ENCODE measurements at places on chromosomes 12 and 14. TPM values are rescaled to one million over a fixed set of nuclear protein-coding genes. Genes with fewer than 3 reads are reported as not detected.

XRCC3 gene
- 16.5 TPM for polyA plus RNA-seq

GDF11 gene
- 18.8 TPM for polyA plus RNA-seq

PRPF40B gene
- polyA plus RNA-seq, result 25.3 TPM

TSPAN9 gene
- polyA plus RNA-seq, result 81.2 TPM

CYP46A1 gene
- polyA plus RNA-seq, result 6.3 TPM

KCNMB4 gene
- polyA plus RNA-seq, result 25.5 TPM

TAS2R30 gene
- polyA plus RNA-seq, result 0.23 TPM

- peak; percentile 60 for DNase-seq
Observed at GRCh38 chr12:124453419-124454351, 113.7 kb downstream of the NCOR2 start.

DNA sequence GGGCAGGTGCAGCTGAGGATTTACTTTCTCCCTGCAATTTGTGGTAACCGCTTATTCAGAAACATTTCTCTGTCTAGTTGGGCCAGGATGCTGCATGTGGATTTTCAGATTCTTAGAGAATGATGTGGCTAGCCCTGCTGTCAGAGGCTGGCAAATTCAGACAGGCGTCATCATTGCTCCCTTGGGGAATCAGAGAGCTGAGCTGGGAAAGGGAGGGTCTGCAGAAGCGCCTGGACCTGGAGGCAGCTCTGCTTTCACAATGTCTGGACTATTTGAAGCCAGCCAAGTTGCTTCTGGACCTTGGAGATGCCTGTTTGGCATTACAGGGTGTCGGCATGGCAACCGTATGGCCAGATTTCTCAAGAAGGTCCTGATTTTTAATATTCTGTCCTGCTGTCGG, 3.4 kb downstream of the GALNT16 start:
- no peak for DNase-seq

- DNase-seq, result no peak
Observed at GRCh38 chr12:31235868-31236395, 90.0 kb downstream of the SINHCAF start.

DNA sequence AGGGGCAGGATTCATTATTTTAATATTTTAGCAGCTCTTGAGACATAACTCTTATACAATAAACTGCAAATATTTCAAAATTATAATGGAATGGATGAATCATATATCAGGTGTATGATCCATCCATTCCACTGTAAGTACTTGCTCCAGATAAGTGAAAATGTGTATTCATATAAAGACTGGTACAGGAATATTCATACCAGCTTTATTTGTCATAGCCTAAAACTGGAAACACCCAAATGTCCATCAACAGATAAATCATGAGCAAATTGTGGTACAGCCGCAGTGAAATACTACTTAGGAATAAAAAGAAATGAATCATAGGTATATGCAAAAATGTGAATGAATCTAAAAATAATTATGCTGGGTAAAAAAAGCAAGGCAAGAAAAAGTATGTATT, 263.6 kb upstream of the SYT10 start:
- no peak for DNase-seq

GRCh38 chr14:38261620-38262019, 5.7 kb upstream of the CLEC14A start:
- DNase-seq, result no peak

DNA sequence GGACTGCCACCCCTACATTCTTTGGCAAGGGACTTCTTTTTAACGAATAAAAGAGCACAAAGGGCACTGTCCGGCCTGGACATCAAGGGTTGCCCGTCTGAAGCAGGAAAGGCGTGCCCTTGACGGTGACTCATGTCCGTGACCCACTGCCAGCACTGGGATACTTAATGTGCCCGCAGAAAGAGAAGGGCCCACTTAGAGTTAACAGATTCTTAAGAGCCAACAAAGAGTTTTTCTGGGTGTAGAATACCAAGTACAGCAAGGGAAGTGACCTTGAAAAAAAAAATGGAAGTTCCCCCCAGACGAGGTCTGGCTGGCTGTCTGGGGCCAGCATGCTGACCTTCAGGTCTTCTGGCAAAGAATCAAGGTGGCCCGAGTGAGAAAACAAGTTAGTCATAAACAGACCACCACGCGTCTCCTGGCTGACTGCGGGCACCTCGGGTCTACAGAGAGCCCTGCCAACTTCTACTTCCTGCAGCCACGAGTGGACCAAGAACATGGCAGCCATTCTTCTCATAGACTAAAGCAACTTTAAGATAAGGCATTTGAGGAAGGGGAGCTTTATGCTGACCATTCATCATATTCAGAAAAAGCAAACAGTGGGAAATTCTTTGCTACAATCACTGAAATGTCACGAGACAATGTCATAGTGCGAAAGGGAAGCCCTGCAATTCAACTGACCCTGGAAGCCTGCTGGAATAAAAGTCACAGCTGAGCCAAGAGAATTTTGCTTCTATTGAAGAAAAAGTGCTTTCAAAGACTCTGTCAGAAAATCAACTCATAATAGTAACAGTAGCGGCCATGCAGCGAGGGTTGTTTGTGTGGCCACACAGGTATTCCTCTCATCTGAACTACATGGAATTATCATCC, 10.5 kb upstream of the SELPLG start:
- DNase-seq, result no peak

GRCh38 chr12:120744922-120745493, 19.4 kb downstream of the ACADS start:
- no peak for DNase-seq

GRCh38 chr14:42174357-42174756, 567.7 kb downstream of the LRFN5 start:
- DNase-seq, result no peak

GRCh38 chr14:34971381-34971780, 11.4 kb upstream of the SRP54 start:
- no peak for DNase-seq

- no peak for DNase-seq
Observed at GRCh38 chr14:54267172-54267571, 129.6 kb upstream of the CDKN3 start.

- no peak for DNase-seq
Observed at GRCh38 chr12:70290116-70290515, 46.9 kb downstream of the CNOT2 start.

DNA sequence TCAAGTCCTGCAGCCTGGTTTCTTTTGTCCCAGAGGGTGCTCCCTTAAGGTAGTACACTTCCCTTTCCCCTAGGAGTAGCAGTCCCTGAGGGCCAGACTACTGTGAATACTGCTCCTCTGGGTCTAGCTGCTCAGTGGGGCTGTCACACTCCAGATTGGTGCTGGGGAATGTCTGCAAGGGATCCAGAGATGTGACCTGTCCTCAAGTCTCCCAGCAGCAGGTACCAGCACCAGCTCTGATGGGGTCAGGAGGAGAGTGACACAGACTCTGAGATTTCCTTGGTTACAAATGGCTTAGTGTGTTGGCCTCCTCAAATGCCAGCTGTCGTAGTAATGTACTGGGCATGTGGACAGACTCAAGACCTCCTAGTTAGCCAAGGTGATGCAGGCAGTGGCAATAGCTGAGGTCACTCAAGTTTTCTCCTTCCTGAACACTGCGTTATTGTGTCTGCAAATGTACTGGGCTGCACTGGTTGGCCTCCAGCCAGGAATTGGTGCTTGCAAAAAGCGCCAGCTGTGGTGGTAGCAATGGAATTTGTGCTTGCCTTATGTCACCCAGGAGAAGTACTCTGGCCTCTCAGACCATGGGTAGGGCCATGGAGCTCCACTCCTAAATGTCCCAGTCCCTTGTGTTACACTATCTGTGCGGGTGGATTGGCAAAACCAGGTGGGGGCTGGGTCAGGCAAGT, 36.4 kb upstream of the AEBP2 start:
- DNase-seq, result no peak

DNA sequence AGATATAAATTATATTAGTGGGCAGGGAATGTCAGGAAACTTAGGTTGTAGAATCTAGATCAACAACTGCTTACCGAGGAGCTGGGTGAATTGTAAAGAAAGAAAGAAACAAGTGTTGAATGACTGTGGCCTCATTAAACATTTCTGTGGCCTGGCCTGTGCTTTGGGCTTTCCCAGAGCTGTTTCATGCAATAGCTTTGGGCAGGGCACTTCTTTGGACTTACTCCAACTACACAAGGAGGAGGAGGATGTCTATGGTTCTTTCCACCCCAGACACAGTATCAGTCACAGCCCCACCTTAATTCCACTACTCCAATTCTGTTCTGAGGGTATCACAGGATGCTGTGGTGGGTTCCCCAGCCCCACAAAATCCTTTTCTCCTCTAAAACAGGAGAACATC, 38.0 kb downstream of the DPF3 start:
- no peak for DNase-seq

DNA sequence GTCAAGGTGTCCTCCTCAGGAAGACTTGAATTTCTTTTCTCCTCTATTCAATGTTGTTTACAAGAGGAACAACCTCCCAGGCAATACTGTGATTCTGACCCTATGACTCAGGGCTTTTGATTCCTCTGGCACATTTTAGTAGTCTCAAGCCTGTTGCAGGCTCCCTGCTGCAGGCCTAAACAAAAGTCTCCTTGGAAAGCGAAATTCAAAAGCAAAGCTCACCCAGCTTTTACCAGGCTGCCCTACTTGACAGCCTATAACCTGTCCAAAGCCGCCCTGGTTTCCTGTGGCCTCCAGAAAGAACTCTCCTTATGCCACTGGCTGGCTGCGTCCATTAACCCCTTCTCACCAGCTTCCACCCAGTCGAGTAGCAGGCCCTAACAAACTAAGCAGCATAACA, 11.6 kb downstream of the FGD6 start:
- no peak for DNase-seq

GRCh38 chr14:99715266-99716000, 31.3 kb downstream of the CYP46A1 start:
- no peak for DNase-seq

GRCh38 chr12:53862206-53862605, 76.4 kb upstream of the HOXC13 start:
- DNase-seq, result no peak

DNA sequence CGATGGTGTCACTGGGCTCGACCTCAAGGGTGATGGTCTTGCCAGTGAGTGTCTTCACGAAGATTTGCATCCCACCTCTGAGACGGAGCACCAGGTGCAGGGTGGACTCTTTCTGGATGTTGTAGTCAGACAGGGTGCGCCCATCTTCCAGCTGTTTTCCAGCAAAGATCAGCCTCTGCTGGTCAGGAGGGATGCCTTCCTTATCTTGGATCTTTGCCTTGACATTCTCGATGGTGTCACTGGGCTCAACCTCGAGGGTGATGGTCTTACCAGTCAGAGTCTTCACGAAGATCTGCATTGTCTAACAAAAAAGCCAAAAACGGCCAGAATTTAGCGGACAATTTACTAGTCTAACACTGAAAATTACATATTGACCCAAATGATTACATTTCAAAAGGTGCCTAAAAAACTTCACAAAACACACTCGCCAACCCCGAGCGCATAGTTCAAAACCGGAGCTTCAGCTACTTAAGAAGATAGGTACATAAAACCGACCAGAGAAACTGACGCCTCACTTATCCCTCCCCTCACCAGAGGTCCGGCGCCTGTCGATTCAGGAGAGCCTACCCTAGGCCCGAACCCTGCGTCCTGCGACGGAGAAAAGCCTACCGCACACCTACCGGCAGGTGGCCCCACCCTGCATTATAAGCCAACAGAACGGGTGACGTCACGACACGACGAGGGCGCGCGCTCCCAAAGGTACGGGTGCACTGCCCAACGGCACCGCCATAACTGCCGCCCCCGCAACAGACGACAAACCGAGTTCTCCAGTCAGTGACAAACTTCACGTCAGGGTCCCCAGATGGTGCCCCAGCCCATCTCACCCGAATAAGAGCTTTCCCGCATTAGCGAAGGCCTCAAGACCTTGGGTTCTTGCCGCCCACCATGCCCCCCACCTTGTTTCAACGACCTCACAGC, 717 bp downstream of the UBC start:
- DNase-seq, result peak; percentile 70

DNA sequence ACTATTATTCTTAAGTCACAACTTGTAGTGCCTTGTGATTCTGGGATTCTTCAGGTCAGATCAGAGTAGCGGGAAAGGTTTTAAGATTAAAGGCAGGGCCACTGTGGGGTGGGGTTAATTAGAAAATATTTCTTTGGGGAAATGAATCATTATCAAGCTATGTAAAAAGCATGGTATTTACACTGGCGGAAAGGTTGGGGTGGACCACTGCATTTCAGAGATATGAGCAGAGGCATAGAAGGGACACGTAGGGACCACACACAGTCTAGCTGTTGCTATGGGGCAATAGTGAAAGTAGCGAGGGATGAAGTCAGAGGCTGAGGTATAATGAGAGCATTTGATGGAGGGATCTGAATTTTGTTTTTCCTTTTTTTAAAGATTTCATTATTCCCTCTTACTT, 31.7 kb upstream of the KCNH3 start:
- no peak for DNase-seq

DNA sequence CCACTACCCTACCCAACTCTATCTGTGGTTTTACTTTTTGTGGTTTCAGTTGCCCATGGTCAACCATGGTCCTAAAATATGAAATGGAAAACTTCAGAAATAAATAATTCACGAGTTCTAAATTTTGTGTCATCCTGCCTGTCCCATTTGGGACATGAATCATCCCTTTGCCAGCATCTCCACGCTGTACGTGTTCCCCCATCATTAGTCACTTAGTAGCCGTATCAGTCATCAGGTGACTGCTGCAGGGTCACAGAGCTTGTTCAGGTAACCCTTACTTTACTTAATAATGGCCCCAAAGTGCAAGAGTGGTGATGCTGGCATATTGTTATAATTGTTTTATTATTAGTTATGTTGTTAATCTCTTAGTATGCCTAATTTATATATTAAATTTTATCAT, 209.9 kb downstream of the ITPR2 start:
- DNase-seq, result no peak

- DNase-seq, result peak; percentile 5
Observed at GRCh38 chr14:21868442-21869046, 194.9 kb upstream of the OR4E1 start.

DNA sequence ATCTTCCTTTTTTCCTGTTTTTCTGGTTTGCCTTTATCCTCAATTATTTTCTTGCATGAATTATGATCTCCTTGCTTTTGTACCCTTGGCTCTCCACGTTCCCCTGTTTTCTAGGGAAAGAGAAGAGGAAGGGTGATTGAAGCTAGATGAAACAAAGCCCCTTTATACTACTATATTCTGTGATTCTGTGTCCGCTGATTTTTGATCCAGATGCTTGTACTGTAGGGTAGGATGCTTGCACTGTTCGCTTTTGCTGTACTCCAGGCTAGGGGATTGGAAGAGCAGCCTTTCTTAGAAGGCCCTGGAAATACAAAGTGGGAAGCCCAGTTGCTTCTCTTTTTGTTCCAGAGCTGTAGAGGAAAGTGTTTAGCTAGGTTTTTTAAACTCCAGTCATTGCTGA, 35.1 kb upstream of the KLHDC2 start:
- DNase-seq, result no peak

- DNase-seq, result peak; percentile 80
Observed at GRCh38 chr12:14554281-14555007, 13.2 kb downstream of the PLBD1 start.

DNA sequence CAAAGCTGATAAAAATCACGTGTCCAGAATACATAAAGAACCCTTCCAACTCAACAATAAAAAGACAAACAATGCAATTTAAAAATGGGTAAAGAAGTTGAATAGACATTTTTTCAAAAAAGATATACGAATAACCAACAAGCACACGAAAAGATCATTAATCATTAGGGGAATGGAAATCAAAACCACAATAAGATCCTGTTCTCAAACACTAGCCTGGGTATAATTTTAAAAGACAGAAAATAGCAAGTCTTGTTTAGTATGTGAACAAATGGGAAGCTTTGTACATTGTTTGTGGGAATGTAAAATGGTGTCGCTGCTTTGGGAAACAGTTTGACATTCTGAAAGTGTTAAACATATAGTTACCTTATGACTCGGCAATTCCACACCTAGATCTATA, 86.3 kb upstream of the LMNTD1 start:
- DNase-seq, result no peak

GRCh38 chr14:51648296-51648695, 3.4 kb upstream of the FRMD6 start:
- DNase-seq, result no peak

- no peak for DNase-seq
Observed at GRCh38 chr14:66405158-66405557, 81.0 kb upstream of the CCDC196 start.

Data from right lung (tissue), 10 donors.